ENCODE measurements at places on chromosomes 7 and 10.

DNA sequence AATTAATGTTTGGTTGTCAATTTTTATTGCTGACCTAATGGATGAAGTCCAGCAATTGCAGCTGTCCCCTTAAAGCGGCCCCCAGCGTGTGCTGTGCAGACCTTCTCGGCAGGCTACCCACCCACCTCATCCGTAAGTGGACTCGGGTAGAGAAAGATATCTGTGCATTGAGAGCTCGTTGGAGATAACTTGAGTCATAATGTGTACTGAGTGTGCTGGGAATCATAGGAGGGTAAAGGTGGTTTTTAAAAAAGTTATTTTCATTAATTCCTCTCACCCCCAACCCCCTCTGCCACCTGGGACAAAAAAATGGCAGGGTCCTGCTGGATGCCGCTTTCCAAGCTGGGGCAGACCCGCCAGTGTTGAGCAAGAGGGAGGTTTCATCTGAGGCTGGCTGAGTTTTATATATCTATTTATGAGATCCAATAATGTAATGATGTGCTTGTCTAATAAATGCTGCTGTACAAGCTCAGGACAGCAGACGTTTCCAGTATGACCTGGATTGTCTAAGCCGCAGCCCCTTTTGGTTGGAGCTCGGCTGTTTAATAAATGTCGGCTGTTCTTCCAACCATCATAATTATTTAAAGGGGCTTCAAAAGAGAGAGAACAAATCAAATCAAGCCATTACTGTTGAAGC lies 119.1 kb downstream of the NKX6-2 start:
- DNase-seq = no peak

DNA sequence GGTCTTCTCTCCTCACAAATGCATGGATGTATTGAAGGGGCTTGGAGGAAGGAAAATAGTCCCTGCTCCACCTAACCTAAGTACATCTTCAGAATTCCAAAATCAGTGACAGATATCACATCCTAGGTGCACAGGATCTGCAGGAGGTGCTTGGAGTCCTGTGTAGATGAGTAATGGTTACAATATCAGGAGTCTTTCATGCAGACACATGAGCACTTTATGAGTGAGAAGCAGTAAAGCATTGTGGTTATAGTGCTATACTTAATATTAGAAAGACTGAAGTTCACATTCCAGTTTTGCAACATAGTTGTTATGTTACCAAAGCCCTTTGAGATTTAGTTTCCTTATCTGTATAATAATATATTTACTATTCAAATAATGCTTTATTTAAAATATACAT lies 516.7 kb downstream of the NEBL start:
- no peak for DNase-seq

- DNase-seq = no peak
Observed at GRCh38 chr10:62506371-62506770, 132.2 kb downstream of the ZNF365 start.

DNA sequence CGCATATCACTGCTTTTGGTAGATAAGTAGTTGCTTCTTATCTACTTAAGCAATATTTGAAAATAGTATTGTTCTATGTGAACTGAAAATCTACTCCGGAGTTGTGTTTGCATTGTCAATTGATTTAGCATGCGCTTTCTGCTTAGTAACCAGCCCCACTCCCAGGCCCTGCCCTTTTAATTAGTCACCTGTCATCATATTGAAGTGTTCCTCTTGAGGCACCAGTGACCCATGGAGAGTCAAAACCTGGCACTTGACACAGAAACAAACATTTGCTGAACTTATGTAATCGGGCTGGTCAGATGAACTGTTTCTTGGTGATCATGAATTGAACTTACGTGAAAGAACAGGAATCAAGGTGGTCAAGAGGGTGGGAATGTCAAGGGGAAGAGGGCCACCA lies 27.8 kb upstream of the CDHR3 start:
- DNase-seq = no peak

DNA sequence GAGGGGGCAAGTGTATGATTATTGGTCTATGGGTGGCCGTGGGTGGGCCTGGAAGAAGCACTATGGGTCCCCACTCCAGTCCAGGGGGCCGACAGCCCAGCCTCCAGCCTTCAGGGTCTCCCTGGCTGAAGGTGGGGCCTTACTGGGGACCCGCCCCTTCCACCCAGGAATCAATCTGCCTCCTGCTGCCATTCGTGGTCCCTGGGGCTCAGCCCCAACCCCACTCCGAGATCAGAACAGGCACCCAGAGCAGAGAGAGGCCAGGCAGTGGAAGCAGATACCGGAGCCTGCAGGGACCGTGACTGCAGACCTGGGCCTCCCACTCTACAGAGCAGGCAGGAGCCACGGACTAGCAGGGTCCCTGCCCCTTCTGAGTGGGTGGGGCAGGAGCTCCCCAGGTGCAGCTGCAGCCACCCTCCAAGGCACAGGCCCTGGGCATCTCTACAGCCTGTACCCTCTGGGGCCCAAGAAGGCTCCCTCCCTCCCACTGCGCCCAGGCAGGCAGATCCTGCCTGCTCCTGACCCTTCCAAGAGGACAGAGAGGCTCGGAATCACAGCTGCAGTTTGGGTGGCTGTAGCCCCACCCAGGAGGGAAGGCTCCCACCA lies 13.6 kb upstream of the FOXL3 start:
- DNase-seq = no peak

DNA sequence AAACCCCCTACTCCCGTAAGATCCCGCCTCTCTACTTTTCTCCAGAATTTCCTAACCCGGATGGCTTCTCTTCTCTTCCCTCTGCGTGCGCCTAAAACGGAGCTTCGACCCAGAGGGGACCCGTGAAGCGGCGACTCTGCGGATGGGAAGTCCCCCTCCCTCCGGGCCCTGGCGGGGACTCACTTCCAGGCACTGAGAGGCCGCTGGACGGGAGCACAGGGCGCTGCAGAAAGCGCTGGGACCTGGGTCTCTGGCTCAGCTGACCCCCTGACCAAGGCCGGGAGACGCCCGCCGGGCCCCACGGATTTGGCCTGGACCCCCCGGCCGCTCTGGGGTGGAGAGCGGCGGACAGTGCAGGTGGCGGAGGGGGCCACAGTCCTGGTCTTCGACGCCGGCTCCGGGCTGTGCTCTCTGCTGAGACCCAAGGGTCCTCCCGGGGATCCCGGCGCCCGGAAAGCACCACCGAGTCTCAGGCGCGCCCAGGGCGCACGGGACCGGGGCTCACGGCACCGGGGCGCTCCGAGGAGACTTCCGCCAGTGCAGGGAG lies 688 bp upstream of the FOXL3 start:
- no peak for DNase-seq

- DNase-seq = no peak
Observed at GRCh38 chr7:17130281-17131059, 168.0 kb upstream of the AHR start.

- no peak for DNase-seq
Observed at GRCh38 chr10:33345236-33345635, 10.8 kb upstream of the NRP1 start.

- no peak for DNase-seq
Observed at GRCh38 chr7:156180451-156181229, 368.4 kb upstream of the SHH start.

DNA sequence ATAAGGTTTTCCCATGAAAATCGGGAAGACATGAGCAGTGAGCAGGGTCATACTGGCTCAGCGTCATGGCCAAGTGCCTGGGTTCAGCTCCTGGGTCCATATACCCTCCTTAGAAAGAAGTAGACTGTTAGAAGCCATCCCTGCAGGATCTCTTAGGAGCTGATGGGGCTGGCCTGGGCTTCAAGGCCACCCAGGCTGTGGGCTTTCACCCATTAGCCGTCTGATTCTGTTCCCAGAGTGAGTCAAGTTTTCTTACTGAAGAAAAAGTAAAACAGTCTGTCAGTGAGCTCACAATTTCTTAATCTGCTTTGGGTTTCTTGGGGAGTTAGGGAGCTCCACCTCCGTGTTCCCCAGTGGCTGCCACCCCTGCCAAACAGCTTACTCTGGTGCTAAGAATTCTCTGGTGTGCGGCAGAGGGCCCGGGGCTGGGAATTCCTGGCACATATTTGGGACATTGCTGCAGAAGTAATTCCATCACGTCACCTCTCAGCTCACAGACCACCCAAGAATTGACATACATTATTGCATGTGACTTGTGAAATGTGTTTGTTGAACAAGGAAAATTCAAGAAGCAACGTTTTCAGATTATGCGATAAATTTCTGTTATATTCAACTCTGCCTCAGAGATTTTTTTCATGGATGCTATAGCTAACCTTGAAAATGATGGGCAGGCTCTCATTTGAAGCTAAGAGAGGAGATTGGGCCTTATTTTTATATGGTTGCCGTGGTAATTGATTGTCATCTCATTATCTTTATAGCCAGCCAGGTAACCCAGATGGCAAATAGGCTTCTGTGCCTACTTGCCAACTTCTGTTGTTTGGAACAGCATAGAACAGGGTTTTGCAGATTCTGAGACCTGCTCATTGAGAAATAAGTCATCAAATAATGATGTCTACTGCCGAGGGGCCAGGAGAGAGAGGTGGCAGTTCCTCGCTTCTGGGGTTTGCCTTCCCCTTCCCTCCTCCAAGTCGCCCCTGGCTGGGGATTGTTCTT lies 166.4 kb downstream of the CHN2 start:
- no peak for DNase-seq

DNA sequence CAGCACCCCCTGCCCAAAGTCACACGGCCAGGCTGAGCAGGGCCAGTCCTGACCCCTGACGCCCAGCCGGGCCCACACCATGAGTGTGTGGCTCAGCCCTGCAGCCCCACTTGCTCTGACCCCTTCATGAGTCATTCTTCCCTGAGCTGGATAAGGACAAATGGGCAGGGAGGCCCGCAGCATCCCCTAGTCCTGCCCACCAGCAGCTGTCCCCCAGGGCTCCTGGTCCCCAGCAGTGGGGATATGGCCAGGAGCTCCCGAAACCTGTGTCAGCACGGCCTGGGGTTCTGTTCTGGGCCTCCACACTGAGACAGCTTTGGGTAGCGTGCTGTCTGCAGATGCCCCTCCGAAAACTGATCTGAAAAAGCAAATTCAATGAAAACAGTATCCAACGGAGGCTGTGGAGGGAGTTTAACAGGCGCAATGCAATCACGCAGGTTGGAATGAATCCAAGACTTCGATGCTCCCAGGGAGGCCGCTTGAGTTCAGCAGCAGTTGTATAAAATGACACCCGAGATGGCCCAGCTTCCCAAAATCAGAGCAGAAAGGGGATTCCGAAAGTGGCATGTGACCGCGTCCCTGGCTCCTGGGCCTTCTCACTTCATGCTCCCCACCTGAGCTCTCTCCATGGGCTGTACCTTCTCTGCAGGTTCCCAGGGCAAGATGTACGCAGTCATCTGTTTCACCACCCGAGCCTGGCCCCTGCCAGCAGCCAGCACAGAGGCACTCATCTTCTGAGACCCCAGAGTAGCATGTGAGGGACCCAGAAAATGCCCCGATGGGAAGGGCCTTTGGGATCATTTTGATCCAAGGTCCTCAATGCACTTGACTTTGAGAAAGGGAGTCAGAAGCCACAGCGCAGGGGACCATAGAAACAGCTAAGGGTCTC lies 214.1 kb downstream of the USP6NL start:
- DNase-seq = no peak

DNA sequence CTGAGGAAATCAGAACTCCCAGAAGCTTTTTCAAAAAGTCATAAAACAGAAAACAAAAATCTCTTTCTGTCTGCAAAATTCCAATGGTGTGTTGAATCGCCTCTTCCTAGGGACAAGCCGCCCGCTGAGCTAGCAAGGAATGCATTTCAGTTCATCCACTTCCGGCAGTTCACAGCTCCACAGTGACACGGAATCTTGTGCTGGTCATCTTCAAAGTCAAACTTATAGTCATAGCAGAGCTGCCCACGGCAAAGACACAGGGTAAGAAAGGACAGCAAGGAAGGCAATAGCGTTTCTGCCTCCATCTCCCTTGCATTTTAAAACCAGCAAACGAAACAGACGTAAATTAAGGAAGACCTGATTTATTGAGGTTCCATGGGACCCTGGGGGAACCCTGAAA lies 111.2 kb downstream of the GALNT11 start:
- DNase-seq = no peak

GRCh38 chr7:103010211-103010610 lies 64.4 kb downstream of the FBXL13 start:
- DNase-seq = no peak

DNA sequence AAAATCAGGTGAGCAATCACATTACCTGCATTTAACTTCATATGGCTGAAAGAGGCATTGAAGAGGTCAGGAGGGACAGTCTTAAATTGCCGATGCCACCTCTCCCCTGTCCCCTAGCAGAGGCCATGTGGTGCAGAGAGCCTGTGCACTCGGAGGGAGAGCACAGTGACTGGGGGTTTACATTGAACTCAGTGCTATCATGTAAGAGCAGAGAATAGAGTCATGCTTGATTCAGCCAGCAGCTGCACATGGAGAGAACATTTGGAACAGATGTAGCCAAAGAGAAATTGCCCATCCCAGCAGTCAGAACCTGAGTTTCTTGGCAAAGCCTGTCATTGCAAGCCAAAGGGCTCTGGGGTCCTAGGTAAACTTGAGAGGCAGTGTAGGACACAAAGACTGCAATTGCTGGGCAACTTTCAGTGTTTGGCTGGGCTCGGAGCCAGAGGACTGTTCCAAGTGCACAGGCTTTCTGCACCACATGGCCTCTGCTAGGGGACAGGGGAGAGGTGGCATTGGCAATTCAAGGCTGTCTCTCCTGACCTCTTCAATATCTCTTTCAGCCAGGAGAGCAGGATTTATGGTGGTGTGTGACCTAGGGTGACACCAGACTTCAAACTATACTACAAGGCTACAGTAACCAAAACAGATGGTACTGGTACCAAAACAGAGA lies 267.1 kb downstream of the REEP3 start:
- no peak for DNase-seq

GRCh38 chr10:125633517-125633999 lies 49.4 kb downstream of the TEX36 start:
- DNase-seq = no peak

GRCh38 chr10:60429084-60429849 lies 39.6 kb upstream of the ANK3 start:
- no peak for DNase-seq

GRCh38 chr7:17560516-17560915 lies 262.1 kb downstream of the AHR start:
- no peak for DNase-seq

DNA sequence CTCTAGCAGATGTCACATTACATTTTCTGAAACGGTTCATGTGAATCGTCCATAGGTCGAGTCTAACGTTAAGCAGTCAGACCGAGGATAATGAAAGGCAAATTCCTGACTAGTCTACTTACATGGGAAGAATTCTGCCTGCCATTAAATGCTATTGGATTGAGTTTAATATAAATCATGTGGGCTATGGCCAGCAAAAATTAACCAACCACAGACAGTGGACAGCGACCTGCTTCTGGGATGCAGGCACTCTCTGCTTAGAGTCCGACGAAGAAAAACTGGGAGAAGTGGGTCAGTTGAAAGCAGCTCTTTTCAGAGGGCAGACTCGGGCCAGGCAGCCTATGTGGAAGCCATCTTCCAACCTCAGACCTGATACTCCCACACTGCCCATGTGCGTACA lies 16.6 kb downstream of the PIP4K2A start:
- no peak for DNase-seq

DNA sequence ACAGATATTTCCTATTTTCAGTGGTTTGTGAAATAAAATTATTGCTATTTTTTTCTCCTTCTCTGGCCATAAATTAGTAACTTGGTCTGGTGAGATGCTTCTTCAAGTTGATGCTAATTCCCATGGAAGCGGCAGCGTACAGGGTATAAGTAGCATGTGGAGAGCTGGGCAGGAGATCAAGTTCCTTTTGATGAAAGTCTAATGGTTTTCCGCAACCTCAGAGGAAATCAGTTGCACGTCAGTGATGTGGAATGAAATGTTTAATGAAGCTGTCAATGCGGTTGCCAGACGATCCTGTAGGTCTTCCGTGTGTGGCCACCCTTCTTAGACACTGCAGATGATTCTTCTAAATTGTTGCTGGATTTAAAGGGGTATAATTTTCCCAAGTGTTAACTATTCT lies 236.4 kb upstream of the GRM3 start:
- DNase-seq = no peak
